H9 (cell line): ENCODE measurements at places on chromosomes 1 and 21.

DNA sequence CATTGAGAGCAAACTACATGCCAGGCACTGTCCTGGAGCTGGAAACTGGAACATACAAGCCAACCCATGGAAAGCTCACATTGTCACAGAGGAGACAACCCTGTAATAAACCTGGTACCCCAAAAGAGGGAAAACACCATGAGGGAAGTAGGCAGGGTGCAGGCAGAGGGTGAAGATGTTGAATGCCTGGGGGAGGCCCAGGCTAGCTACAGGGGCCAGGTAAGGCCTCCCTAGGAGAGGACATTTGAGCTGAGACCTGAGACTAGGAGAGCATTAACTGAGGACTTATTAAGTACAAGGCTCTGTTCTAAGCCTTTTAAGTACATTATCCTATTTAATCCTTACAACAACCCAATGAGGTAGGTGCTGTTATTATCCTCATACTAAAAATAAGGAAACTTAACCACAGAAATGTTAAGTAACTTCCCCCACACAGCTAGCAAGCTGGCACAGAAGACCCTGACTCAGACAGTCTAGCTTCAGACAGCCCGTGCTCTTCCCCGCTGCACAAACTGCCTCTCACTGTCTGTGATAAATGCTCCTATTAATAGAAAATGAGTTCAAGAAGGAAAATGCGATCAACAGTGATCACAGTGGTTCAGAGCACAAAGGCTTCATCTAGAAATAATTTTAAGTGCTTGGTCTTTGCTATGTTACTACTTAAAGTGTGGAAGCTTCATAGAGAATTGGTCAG lies 41.8 kb downstream of the ZNF281 start:
- no peak for DNase-seq
- H3K27me3 ChIP-seq: no peaks in the 10 kb centered on the region
- H3K4me1 ChIP-seq: peaks cover 26% of the 10 kb centered on the region
- H3K36me3 ChIP-seq: peaks cover 22% of the 10 kb centered on the region
- no peak overlapping the region for H3K27ac ChIP-seq
- H3K4me3 ChIP-seq: no peak overlapping the region

DNA sequence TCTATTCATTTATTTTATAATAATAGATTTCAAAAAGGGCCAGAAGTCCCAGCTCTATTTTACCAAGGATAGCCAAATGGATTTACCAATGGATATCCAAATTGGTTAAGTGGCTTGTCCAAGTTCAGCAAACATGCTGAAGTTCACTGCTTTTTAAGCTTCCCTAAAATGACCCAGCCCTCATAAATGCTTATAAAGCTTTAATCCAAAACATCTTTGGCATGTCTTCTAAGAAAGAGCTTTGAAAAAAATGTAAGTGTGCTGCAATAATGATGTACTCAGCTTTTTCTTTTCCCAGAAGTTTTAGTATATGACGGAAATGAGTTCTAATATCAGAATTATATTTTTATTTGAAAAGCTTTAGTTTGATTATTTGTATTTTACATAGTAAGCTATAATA lies 451.5 kb upstream of the ADAMTS5 start:
- H3K27me3 ChIP-seq: no peaks in the 10 kb centered on the region
- peaks cover 5% of the 10 kb centered on the region; the same call in 1 of the 2 replicates for H3K4me1 ChIP-seq
- no peaks in the 10 kb centered on the region for H3K36me3 ChIP-seq
- no peak for DNase-seq

- H3K27me3 ChIP-seq: no peaks in the 10 kb centered on the region
- no peak for DNase-seq
- H3K36me3 ChIP-seq: peaks cover 14% of the 10 kb centered on the region
- no peak overlapping the region for H3K4me3 ChIP-seq
- no peaks in the 10 kb centered on the region for H3K4me1 ChIP-seq
Observed at GRCh38 chr1:245079021-245079609, 75.7 kb upstream of the KIF26B start.

GRCh38 chr1:215749414-215749813 lies 182.3 kb downstream of the KCTD3 start:
- H3K4me3 ChIP-seq: no peak overlapping the region
- H3K36me3 ChIP-seq: no peaks in the 10 kb centered on the region
- no peaks in the 10 kb centered on the region for H3K4me1 ChIP-seq
- no peaks in the 10 kb centered on the region for H3K27me3 ChIP-seq
- H3K27ac ChIP-seq: no peak overlapping the region
- no peak for DNase-seq

DNA sequence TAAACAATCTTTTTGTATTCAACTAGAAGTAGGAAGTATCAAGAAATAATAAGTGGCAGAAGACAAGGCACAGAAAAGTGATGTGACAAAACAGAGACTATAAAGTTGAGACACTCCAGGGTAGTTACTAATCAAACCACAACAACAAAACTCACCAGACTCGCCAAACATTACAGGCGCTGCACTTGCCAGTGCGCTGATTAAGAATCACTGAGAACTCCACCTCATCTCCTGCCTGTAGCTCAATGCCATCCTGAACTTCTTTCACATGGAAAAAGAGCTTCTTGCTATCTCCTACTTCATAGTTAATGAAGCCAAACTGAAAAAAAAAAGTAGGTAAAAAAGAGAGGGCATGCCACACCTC lies 2.8 kb upstream of the NRAS start:
- H3K27ac ChIP-seq: no peak overlapping the region
- no peak for DNase-seq
- no peak overlapping the region for H3K4me3 ChIP-seq
- no peaks in the 10 kb centered on the region for H3K27me3 ChIP-seq
- H3K36me3 ChIP-seq: peaks cover 39% of the 10 kb centered on the region; the same call in 2 of the 3 replicates

- peaks cover 16% of the 10 kb centered on the region for H3K4me1 ChIP-seq
- peak overlapping the region; percentile 55; the same call in 2 of the 3 replicates for H3K4me3 ChIP-seq
- no peak overlapping the region for H3K27ac ChIP-seq
- H3K27me3 ChIP-seq: no peaks in the 10 kb centered on the region
Observed at GRCh38 chr1:26700711-26701110, 4.9 kb downstream of the ARID1A start.

DNA sequence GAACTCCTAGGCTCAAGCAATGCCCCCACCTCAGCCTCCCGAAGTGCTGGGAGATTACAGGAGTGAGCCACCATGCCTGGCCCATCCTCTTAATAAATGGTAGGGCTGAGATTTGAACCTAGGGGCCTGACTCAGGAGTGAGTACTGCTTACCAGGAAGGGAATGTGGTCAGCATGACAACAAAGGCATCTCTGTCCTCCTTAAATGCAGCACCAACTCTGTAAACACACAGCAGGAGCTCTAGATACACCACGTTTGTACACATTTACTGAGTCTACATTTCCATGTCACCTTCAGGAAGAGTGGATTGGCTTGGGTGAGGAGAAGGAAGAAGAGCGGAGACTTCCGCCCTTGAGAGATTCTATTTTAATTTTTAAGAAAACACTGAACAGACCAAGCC lies 38.5 kb downstream of the HIVEP3 start:
- H3K27me3 ChIP-seq: no peaks in the 10 kb centered on the region
- peaks cover 14% of the 10 kb centered on the region; the same call in 1 of the 2 replicates for H3K4me1 ChIP-seq
- H3K36me3 ChIP-seq: no peaks in the 10 kb centered on the region
- DNase-seq: no peak

- DNase-seq: no peak
- peaks cover 3% of the 10 kb centered on the region; the same call in 1 of the 3 replicates for H3K36me3 ChIP-seq
- H3K27ac ChIP-seq: no peak overlapping the region
- no peak overlapping the region for H3K4me3 ChIP-seq
- H3K4me1 ChIP-seq: no peaks in the 10 kb centered on the region
Observed at GRCh38 chr21:28608646-28609045, 384.0 kb downstream of the LTN1 start.

DNA sequence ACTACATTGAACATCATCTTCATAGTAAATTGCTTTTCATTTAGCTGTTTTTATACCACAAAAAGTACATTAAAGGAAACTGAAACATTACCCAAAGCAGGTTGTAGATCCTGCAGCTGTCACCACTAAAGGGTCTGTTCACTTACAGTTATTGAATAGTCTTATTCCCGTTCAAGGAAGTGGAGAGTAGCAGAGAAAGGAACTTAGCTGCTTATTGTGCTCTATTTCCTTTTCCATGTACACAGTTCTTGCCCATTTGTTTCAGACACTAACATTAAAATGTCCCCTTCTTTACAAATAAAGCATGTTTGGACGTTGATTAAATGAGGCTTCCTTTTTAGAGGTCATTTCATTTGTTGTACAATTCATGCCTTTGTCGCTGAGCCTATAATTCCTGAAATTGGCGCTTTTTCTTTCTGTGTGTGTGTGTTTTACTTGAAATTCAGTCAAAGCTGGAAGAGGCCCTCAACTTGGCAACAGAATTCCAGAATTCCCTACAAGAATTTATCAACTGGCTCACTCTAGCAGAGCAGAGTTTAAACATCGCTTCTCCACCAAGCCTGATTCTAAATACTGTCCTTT lies 44.4 kb upstream of the BMP8A start:
- H3K27me3 ChIP-seq: no peaks in the 10 kb centered on the region
- no peak for DNase-seq
- no peak overlapping the region for H3K4me3 ChIP-seq
- H3K27ac ChIP-seq: no peak overlapping the region

- H3K4me1 ChIP-seq: peaks cover 11% of the 10 kb centered on the region
- H3K27ac ChIP-seq: no peak overlapping the region
- DNase-seq: no peak
- no peak overlapping the region for H3K4me3 ChIP-seq
- H3K27me3 ChIP-seq: no peaks in the 10 kb centered on the region
Observed at GRCh38 chr1:183327434-183328290, 90.5 kb downstream of the NMNAT2 start.

DNA sequence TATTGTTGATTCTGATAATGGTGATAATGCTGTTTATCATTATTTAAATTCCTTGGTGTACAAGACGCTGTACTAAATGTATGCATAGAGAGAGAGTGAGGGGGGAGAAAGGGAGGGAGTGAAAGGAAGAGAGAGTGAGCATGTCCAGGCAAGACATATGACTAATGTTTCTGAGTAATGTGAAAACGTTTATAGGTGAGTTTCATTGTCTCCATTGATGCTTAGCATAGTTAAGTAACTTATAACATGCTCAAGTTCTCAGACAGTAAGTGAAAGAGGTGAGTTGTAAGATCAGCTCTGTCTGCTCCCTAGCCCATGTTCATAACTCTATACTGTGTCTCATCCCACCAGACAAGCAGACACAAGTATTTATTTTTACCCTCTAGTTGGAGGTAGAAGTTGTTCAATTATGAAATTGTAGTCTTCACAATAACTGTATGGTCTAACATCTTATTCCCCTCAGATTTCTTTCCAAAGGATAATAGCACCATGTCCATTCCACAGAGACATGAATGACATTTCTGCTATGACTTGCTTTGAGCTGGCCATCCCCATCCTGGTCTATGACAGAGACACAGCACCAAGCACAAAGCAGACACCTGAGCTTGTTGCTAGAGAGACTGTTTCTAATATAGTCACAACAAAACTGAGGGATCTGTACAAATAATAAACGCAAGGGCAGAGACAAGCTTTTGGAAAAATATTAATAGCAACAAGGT lies 285.1 kb downstream of the CACNA1E start:
- no peak overlapping the region for H3K27ac ChIP-seq
- H3K27me3 ChIP-seq: no peaks in the 10 kb centered on the region
- no peaks in the 10 kb centered on the region for H3K4me1 ChIP-seq
- H3K4me3 ChIP-seq: no peak overlapping the region
- DNase-seq: no peak

- DNase-seq: no peak
- H3K27ac ChIP-seq: no peak overlapping the region
- H3K27me3 ChIP-seq: no peaks in the 10 kb centered on the region
- no peaks in the 10 kb centered on the region for H3K4me1 ChIP-seq
Observed at GRCh38 chr1:197937892-197938291, 20.7 kb downstream of the LHX9 start.

GRCh38 chr1:71666609-71667008 lies 585.8 kb upstream of the ZRANB2 start:
- H3K4me3 ChIP-seq: no peak overlapping the region
- no peaks in the 10 kb centered on the region for H3K36me3 ChIP-seq
- no peaks in the 10 kb centered on the region for H3K4me1 ChIP-seq
- no peak for DNase-seq

- no peak overlapping the region for H3K27ac ChIP-seq
- H3K36me3 ChIP-seq: no peaks in the 10 kb centered on the region
- no peaks in the 10 kb centered on the region for H3K4me1 ChIP-seq
- H3K4me3 ChIP-seq: no peak overlapping the region
Observed at GRCh38 chr1:203086992-203087763, 1.4 kb upstream of the MYOG start.

DNA sequence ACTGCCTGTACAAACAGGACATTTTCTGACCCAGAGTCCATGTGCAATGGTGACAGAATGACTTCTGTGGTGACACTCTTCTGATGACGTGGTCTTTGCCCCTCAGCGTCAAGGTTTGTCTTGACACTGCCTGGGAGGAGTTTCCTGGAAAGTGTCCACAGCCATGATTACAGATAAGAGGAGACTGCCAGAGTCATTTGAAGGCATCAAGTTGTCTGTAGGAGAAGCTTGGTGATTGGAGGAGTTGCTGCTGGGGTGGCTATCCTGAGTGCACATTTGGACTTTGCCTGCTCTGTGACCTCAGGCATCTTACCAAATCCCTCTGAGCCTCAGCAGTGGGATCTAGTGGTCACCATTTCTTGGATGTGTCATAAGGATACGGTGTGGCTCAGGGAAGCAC lies 17.7 kb downstream of the TCHHL1 start:
- H3K4me1 ChIP-seq: no peaks in the 10 kb centered on the region
- no peak overlapping the region for H3K4me3 ChIP-seq
- peaks cover 8% of the 10 kb centered on the region for H3K36me3 ChIP-seq
- no peak for DNase-seq
- no peak overlapping the region for H3K27ac ChIP-seq
- no peaks in the 10 kb centered on the region for H3K27me3 ChIP-seq

- DNase-seq: no peak
- H3K27ac ChIP-seq: no peak overlapping the region
- H3K36me3 ChIP-seq: no peaks in the 10 kb centered on the region
- H3K4me3 ChIP-seq: no peak overlapping the region
Observed at GRCh38 chr1:15852036-15852827, 4.7 kb downstream of the SPEN start.
